ENCODE measurements at places on chromosomes 4 and X. TPM values are rescaled to one million over a fixed set of nuclear protein-coding genes. Genes with fewer than 3 reads are reported as not detected.

Gene SSX2B
- polyA plus RNA-seq = not detected

- no peak for DNase-seq
Measured at GRCh38 chr4:6348408-6348807, 78.8 kb downstream of the WFS1 start.

GRCh38 chr4:110808351-110808878 lies 185.5 kb upstream of the PITX2 start:
- no peak for DNase-seq

DNA sequence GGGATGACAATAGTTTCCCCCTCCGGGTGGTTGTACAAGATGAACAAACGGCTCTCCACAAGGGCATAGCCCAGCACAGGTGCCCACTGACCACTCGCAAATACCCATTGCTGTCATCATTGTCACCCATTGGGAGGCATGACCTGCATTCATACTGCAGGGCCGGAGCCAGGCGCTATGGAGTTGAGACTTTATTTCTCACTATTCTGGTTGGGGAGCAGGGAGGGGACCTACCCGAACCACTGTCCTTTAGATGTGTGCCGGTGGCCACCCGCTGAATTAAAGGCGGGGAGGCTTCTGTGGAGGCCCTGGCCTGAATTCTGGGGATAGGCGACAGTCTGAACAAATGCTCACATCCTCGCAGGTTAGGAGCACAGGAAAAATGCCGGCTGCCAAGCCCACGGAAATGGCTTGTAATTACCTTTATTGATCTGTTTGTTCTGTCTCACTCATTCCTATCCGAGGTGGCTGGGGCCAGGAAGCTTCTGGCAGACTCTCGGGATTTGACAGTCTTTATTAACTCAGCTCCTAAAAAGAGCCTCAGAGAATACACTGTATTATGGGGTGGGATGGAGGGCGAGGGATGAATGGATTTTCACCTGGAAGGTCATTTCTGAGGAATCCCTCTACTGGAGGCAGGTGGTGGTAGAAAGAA lies 125.1 kb upstream of the PSAPL1 start:
- DNase-seq = no peak
